NCI-H1417 treated with DMSO at 0.1 percent for 48 hours (cell line): ENCODE measurements at places on chromosomes 11 and 22.
A peak's percentile ranks its signal among the peaks of the same experiment; 100 is the strongest.

DNA sequence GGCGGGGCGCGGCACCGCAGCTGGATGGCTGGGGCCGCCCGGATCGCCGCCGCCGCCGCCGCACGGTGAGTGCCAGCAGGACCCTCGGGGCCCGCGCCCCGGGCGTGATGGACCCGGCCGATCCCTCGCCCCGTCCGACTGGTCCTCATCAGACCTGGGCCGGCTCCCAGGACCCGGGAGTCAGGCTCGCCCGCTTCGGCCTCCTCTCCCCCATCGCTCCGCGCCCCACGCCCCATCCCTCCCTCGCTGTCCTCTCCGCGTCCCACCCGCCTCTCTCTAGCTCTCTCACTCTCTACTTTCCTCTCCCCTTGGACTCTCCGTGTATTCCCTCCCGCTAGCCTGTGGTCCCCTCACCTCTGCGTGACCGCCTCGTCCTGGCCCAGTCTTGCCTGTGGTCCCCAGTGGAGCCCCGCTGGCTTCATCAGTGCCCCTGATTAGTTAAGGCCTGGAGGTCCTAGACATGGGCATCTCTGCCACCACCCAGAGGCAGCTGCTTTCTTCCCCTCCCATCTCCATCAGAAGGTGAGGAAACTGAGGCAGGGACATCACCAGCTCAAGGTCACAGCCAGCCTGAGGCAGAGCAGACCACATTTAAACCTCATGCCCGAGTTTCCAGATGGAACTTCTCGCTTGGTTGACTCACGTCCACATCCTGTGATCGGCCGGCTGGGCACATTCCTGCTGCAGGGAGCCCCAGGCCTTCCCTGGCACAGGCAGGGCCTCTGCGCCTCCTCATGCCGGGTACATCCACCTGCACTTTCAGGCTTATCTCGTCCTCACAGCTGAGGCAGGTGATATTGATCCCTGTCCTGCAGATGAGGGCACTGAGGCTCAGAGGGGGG is 429 bp downstream of the SLC39A13 start:
- no peak for DNase-seq

- DNase-seq: peak; percentile 48
These were observed 36.1 kb downstream of the TPBGL start for GRCh38 chr11:75276686-75277085.

GRCh38 chr11:2774173-2775082 is 74.6 kb upstream of the KCNQ1OT1 start:
- no peak for DNase-seq

GRCh38 chr11:8870411-8871170 is 40.4 kb upstream of the AKIP1 start:
- DNase-seq: no peak

GRCh38 chr11:8082391-8083087 is 1.5 kb downstream of the TUB start:
- peak; percentile 42 for DNase-seq

DNA sequence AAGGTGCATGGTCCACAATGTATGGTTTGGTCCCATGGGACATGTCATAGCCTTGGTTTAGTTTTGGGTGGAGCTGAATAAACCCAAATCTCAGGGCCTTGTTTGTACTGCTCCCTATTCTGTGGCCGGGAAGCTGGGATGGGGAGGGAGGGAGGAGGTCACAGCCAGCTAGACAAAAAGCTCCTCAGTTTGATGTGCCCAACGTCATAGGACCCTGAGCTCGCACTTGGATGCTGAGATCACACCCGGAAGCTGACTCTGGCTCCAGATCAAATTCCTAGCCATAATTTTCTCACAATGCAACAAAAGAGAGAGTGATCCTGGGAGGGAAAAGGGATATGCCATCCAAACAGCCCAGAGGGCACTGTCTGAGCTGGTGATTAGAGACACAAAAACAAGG is 1.5 kb downstream of the HSPB2 start:
- no peak for DNase-seq

GRCh38 chr11:12187399-12187798 is 77.0 kb downstream of the MICAL2 start:
- DNase-seq: no peak

GRCh38 chr22:47628477-47629272 is 866.2 kb downstream of the TBC1D22A start:
- no peak for DNase-seq

- no peak for DNase-seq
These were observed 202.8 kb upstream of the SEZ6L start for GRCh38 chr22:25966448-25966913.

DNA sequence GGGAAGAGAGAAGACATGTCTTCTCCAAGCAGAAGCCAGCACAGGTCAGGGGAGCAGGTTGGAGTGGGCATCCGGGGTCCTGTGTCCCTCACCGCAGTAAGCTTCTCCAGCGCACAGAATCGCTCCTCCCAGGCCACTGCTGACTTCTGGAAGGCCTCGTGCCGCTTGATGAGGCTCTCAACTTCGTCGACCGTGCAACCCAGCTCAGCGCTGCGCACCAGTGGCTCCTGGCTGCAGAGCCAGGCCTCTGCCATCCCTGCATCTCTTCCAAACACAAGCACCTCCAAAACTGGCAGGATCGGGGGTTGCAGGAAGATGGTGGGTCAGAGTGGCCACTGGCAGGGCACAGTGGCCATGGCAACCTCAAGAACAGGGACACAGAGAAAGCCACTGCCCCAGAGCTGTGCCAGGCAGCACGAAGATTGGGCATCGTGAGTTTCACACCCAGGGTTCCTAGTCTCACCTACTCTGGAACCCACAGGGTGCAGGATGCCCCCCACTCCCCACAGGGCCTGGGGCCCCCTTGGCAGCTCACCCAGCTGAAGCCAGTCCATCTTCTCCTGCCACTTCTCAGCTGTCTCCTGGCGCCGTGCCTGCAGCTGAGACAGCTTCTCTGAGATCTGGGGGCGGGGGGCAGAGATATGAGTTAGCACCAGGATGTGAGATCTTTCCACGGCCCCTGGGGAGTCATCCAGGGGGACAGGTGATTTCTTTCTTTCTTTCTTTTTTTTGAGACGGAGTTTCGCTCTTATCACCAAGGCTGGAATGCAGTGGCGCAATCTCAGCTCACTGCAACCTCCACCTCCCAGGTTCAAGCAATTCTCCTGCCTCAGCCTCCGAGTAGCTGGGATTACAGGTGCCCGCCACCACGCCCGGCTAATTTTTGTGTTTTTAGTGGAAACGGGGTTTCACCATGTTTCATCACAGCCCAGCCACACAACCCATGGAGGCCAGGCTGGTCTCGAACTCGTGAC is 11.2 kb upstream of the RBM4B start:
- DNase-seq: no peak

DNA sequence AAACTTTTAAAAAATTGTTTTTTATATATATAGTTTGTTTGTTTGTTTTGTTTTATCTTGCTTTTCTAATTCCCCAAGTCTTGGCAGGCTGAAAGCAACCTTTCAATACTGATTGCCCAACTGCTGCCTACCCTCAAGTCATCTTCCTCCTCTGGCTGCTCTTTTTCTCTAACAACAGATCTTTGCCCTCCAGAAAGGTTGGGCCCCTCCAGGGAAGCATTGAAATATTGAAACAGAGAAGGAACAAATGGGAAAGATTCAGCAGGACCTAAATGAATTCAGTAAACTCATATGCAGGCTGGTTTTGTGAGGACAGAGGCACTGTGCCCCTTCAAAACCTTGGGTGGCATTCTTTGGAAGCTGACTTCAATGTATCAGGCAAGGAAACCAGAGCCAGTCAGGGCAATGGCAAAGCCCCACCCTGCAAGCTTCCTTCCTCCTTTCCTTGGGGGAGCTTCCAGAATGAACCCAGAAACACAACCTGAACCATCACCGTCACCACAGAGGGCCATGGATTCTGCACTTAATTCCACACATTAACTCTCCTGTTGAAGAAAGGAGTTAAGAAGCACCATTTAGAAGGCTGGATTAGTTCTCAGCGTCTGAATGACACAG is 815 bp upstream of the MS4A6A start:
- no peak for DNase-seq

DNA sequence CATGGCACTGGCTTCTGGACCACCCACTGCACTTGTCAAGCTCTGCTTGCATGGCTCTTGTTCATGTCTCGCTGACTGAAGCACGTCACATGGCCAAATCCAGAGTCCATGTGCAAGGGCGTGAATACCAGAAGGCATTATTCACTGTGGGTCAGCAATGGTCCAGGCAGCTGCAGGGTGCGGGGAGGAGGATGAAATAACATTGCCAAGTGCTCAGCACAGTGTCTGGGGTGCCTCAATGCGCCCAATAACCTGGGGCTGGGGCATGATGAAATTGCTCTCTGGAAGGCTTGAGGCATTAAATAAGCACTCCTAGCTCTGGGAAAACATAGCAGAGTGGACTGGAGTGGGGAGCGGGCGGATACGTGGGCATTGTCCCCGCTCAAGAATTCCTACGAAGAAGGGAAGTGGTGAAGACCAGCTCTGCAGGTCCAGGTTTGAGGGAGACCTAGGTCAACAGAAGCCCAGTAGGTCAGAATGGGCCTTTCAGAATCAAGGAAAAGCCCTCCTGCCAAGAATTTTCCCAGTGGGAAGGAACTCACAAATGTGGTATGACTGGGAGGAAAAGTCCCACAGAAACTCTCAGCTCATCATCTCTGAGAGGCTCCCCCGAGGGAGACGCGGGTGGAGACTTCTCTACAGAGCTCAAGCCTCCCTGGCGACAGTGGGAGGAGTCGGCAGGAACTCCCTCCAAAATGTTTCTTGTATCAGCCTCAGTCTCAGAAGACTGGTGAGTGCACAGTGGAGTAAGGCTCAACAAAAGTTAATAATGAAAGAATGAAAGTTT is 15.3 kb upstream of the ACCSL start:
- no peak for DNase-seq

GRCh38 chr22:49010070-49010863 is 817.4 kb downstream of the BRD1 start:
- DNase-seq: no peak

DNA sequence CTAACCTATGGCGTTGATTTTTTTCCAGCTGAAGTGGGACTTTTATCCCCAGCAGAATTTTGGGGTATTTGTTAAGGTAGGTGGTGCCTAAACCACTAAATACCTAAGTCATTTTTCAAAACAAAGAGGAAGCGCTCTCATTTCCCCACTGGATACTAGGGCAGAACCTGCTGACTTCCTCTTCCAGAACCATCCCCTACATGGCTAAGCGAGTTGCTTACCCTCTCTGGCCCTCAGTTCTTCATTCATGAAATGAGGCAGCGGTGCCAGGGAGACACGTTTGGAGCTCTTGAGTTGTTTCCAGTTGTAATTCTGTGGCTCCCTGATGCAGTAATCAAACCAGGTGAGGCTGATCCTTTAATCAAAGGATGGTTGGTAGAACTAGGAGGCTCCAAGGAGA is 10.0 kb upstream of the MTMR3 start:
- no peak for DNase-seq

DNA sequence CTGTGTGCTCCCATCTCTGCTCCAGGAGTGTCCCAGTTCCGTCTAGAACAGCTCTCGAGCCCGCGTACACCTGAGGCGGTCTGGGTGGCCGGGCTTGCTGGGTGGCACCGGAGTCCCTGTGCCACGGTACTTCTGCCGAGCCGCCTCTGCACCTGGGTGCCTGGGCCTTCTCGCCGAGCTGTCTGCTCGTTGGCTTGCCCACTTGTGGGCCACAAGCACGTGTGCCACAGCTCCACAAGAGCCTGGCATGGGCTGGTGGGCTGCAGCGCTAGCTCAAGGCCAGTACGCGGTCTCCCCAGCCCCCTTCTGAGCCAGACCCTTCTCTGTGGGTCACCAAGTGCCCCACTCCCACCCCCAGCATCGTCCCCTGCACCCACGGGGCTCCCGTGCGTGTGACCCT is 388.0 kb downstream of the TBC1D22A start:
- no peak for DNase-seq

DNA sequence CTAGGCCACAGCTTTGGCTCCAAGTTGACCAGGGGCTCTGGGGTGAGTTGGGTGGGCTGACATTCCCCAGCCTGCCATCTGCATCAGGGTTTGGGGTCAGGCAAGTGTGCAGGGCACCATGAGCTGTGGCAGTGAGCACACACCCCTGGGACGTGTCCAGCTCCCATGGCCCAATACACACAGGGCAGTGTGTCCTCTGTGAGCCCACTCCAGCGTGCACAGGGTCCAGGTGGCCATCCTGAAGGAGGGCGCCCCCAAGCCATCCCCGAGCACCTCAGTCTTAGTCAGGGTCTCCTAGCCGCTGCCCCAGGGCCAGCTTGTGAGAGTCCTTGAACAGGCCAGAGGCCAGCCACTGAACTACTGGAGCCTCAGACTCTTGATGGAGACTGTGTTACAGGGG is 1.2 kb upstream of the FGF3 start:
- DNase-seq: no peak

DNA sequence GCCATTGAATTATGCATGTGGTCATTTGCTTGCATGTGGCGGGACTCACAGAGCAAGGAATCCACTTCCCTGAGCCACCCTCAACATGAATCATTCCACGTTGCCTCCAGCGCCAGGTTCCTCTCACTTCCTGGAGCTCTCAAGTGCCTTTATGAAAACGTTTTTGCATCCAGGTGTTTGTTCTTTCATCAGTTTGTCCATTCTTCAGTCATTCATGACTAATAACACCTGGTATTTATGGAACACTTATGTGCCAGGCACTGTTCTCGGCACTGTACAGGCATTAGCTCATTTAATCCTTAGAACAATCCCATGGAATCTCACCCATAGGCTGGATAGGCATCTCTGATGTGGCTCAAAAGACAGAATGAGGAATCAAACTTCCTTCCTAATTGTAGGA is 256.1 kb upstream of the SYN3 start:
- DNase-seq: no peak

DNA sequence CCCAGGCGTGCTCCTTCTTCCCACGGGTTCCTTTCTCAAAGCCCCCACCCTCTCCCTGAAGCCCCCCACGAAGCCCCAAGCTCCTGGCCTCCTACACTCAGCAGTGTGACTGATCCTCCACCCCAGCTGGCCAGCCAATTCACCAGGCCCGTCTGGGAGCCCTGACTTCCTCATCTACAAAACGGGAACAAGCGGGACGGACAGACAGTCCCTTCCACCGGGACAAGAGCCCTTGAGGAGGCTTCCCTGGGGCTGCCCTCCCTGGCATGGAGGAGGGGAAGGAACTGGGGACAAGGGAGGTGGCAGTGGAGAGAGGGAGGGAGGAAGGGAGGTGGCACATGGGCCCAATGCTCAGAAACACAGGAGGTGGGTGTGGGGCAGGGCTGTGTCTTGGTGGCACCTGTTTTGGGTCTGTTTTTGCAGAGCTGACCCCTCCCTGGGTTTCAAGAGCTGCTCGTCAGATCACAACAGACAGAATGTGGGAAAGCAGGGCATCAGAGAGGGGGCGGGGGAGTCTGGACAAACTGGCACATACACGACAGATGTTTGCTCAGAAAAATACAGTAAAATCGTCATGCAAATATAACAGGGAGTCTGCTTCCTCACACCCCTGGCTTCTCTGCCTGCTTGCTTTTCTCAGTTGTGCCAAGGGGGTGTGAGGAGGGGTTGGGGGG is 56.8 kb downstream of the ELFN2 start:
- DNase-seq: no peak
